H9 (cell line): ENCODE measurements at places on chromosomes 11 and 22. TPM values are rescaled to one million over a fixed set of nuclear protein-coding genes. Genes with fewer than 3 reads are reported as not detected.

Gene PATE2
- total RNA-seq = 0.17 and 0.44 TPM in 2 replicates

DNA sequence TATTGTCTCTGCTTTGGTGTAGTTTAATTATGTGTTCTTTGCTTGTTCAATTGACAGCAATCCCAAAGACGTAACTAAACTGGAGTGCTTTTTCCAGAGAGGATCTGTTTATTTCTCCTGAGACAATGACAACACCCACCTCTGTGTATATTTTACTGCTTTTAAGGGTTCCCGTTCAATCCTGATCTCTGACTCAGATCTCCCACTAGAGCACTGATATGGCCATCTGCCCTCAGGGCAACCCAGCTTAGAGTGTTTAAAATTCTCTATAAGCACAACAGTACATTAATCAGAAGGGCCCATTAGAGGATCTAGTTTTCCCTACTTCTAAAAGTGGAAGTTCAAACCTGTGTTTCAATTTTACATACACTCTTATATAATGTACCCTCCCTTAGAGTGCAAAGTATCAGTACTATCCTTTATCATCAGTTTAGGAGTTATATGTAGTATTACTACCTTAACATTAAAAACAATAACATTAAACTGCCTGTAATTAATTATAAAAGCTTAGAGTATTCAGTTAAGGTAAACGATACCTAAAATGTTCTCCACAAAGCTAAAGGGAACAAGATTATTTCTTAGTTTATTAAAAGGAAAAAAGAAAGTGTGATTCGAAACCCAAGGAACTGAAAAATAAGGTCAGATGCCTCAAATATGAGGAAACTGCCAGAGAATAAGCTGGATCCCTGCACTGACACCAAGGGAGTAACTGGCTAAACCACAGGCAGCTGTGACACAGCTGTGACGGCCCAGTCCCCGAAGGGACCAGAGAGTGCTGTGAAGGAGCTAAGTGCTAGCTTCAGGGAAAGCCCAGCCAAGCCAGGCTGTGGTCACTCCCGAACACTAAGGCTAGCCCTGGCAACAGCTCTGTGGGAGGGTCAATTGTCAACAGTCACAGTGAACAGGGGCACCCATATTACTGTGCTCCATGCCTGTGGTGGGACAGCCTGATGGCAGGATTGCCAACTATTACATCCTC, 15.2 kb downstream of the UFD1 start:
- H3K4me1 ChIP-seq = no peaks in the 10 kb centered on the region
- H3K27me3 ChIP-seq = no peaks in the 10 kb centered on the region
- no peak for DNase-seq
- no peak overlapping the region for H3K4me3 ChIP-seq

DNA sequence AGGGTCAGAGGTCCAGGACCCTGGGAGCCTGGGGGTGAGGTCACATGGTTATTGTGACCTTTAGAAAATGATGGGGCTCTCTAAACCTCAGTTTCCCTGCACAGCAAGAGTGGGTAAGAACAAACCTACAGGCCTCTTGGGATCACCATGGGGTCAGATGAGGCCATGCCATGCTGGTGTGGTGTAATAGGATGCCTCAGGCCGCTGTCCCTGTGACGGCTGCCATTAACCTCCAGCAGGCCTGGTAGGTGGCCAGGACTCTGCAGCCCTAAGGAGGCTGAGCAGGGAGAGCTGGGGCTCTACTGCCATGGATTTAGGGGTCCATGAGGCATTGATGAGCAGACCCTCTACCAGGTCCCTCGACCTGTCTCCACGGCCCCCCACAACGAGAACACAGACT, 265.5 kb downstream of the CTTN start:
- H3K36me3 ChIP-seq = peaks cover 19% of the 10 kb centered on the region; the same call in 2 of the 3 replicates
- no peaks in the 10 kb centered on the region for H3K27me3 ChIP-seq
- no peak for DNase-seq
- H3K27ac ChIP-seq = no peak overlapping the region

GRCh38 chr22:40273319-40273718, 73.0 kb upstream of the ADSL start:
- H3K27ac ChIP-seq = no peak overlapping the region
- no peaks in the 10 kb centered on the region for H3K4me1 ChIP-seq
- DNase-seq = no peak
- peaks cover 66% of the 10 kb centered on the region for H3K36me3 ChIP-seq
- no peak overlapping the region for H3K4me3 ChIP-seq
- H3K27me3 ChIP-seq = no peaks in the 10 kb centered on the region

DNA sequence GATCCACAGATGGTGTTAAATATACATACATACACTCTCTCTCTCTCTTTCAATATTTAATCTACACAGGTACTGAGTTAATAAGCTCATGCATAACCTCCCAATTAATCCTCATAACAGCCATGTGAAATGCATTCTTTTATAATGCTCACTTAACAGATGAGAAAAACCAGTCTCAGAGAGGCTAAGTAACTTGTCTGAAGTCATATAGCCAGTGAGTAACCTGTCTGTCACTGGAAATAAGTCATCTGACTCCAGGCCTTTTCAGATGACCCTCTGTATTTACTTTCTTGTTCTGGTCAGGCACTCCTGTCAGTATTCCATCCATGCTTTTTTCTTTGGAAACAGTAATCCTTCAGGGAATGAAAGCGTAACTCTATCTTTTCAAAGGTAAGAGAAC, 594.0 kb upstream of the TENM4 start:
- H3K27ac ChIP-seq = no peak overlapping the region
- no peak for DNase-seq
- no peaks in the 10 kb centered on the region for H3K27me3 ChIP-seq
- H3K36me3 ChIP-seq = no peaks in the 10 kb centered on the region
- H3K4me1 ChIP-seq = no peaks in the 10 kb centered on the region
- no peak overlapping the region for H3K4me3 ChIP-seq

DNA sequence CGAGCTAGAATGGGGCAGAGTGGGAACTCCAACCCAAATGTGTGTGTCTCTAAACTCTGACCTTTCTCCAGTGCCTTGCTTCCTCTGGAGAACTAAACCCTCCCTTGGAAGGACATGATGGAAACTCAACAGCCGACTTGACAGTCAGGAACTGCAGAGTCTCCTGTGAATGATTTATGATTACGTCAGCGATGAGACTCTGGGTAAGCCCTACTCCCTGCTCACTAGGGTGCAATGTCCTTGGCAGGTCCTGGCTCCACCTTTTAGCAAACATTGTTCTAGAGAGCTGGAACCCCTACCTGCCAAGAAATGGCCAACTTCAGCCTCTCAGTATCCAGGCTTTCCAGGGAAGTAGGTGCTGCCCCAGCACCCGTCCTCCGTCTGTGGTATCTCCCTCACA, 96.1 kb upstream of the CD82 start:
- H3K27me3 ChIP-seq = no peaks in the 10 kb centered on the region
- no peak overlapping the region for H3K27ac ChIP-seq
- peaks cover 6% of the 10 kb centered on the region; the same call in 1 of the 2 replicates for H3K36me3 ChIP-seq
- H3K4me3 ChIP-seq = no peak overlapping the region
